ENCODE measurements at places on chromosomes 2 and 18.

- DNase-seq = no peak
Measured at GRCh38 chr18:79766308-79766707, 31.4 kb upstream of the KCNG2 start.

GRCh38 chr2:77169426-77169825, 352.8 kb downstream of the LRRTM4 start:
- no peak for DNase-seq

DNA sequence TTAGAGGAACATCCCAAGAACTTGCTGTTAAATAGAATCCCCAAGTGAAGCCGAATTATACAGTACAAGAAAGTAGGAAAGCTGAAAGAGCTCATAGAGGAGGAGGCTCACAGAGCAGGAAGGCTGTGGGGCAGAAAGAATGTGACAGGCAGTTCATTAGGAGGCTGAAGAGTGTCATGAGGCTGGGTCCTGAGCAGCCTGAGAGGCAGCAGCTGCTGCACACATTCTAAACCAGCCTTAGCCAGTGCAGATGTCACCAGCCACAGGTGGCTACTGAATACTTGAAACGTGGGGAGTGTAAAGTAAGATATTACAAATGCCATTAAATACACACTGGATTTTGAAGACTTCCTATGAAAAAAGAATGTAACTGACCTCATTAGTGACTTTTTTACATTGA, 490.2 kb upstream of the KLHL29 start:
- DNase-seq = no peak

DNA sequence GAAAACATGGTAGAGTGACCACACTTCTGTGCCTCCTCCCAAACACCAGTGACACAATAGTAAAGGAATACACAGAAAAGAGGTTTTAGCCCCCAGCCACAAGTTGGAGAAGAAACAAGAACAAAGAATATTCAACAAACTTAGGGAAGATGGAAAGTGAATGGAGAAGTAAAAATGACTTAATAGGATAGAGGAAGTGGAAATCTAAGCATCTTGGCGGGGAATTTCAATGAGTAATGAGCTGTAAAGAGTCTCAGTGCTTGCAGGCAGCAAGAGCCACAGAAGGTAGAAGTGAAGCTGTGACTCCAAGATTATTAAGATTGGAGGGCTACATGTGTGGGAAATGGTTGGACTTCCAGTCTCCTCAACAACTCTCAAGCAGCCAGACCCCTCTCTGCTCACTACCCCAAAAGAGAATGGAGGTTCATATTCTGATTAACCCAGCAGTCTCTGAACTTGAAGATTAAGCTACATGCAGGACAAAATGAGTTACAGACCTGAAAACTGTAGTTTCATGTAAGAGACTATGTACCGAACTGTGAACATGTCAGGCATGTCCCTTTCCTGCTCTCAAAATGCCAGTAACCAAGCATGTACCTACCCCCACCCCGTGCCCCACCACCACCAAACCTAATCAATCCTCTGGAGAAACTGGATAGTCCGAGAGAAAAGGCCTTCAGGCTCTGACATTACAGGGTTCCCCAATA, 16.9 kb upstream of the HNRNPLL start:
- DNase-seq = no peak

DNA sequence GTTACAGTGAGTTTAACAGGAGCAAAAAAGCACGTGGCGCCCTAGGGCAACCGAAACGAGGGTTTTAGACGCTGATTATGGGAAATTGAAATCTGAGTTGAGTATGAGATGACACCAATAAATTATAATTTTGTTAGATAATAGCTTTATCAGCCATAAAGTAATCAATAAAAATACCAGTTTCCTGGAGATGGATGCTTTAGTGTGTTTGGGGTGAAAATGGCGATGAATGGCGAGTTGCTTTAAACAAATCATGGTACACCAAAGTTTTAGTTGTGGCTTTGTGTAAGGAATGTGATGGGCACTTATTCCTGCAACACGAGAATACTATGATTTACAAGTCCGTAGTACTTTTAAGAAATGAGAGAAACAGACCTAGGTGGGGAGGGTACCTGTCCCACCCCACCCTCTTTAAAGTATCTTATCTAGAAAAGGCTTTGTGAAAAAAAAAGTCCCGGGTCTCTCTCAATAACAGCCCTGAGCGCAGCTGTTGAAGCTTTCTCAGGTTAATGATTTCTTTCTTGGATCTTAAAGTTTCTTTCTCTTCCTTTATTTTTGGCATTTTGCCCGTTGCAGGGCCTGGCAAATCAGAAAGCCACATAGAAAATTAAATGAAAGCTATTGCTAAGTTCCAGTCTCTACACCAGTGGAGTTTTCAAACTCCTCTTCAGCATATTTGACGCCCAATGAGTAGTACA, 1.5 kb upstream of the RRM2 start:
- no peak for DNase-seq

GRCh38 chr2:112181571-112182290, 43.5 kb downstream of the FBLN7 start:
- DNase-seq = no peak

- DNase-seq = peak; percentile 74
Measured at GRCh38 chr2:216492597-216493333, 5.9 kb upstream of the RPL37A start.
